Stimulated activated CD4-positive, alpha-beta T cell treated with anti-CD3 and anti-CD28 coated beads, Interleukin-4, amount 100 ng/mL, for 1 hour (primary cell): ENCODE measurements at places on chromosomes 12 and 14.

DNA sequence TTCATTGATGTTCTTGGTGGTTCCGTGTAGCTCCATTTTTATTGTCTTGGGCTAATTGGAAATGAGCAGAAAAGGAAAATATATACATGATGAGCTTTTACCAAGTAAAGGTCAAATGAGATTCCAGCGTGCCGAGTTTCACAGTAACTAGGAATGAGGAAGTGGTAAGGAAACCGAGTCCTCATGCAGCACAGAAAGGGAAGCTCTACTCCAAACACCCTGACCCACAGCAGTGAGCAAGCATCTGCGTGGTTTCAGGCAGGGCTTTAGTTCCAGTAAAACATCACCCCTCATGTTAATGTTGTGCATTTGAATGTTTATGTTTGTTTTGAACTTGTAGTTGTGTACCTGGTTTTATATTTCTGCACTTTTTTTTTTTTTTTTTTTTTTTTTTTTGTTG lies 208.0 kb downstream of the SLC41A2 start:
- no peak for DNase-seq

GRCh38 chr12:111780166-111780565 lies 13.4 kb downstream of the ALDH2 start:
- no peak for DNase-seq

DNA sequence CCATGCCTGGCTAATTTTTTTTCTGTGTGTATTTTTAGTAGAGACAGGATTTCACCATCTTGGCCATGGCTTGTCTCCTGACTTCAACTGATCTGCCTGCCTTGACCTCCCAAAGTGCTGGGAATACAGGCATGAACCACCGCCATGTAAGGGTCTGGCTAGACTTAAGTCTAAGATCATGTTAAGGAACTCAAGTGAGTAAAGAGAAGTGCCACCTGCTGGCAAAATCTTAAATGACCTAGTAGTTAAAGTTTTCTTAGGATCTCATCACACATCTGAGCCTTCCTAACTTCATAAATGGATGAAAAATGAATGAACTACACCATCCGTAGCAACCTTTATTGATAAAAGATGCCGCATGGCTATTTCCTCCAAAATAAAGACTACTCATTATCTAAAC lies 1.7 kb upstream of the C12orf56 start:
- no peak for DNase-seq

- DNase-seq = no peak
These were observed 105.3 kb downstream of the KCNH5 start for GRCh38 chr14:62939970-62940369.

DNA sequence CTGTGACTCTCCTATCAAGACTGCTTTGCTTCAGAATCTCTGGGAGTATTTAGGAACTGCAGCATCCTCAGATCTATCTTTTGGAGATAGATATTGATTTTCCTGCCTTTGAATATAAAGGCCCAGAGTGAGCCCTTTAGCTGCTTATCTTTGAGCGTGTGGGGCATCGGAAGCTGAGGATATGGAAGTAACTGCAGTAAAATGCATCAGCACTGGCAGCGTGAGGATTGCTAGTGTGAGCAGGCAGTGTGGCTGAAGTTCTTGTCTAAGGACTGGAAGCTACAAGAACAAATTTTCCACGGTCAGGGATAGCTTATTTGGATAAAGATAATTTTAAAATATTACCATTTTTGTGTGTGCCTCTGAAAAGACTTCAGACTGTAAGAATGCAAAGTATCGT lies 474.7 kb downstream of the NPAS3 start:
- DNase-seq = no peak
